ENCODE measurements at places on chromosomes 1 and 21. TPM values are rescaled to one million over a fixed set of nuclear protein-coding genes. Genes with fewer than 3 reads are reported as not detected.
A peak's percentile ranks its signal among the peaks of the same experiment; 100 is the strongest.

GRCh38 chr1:246836209-246836966, 95.4 kb downstream of the AHCTF1 start:
- no peaks in the 10 kb centered on the region for H3K4me1 ChIP-seq
- DNase-seq, result no peak
- no peak overlapping the region for H3K4me3 ChIP-seq
- no peak overlapping the region for H3K27ac ChIP-seq

DNA sequence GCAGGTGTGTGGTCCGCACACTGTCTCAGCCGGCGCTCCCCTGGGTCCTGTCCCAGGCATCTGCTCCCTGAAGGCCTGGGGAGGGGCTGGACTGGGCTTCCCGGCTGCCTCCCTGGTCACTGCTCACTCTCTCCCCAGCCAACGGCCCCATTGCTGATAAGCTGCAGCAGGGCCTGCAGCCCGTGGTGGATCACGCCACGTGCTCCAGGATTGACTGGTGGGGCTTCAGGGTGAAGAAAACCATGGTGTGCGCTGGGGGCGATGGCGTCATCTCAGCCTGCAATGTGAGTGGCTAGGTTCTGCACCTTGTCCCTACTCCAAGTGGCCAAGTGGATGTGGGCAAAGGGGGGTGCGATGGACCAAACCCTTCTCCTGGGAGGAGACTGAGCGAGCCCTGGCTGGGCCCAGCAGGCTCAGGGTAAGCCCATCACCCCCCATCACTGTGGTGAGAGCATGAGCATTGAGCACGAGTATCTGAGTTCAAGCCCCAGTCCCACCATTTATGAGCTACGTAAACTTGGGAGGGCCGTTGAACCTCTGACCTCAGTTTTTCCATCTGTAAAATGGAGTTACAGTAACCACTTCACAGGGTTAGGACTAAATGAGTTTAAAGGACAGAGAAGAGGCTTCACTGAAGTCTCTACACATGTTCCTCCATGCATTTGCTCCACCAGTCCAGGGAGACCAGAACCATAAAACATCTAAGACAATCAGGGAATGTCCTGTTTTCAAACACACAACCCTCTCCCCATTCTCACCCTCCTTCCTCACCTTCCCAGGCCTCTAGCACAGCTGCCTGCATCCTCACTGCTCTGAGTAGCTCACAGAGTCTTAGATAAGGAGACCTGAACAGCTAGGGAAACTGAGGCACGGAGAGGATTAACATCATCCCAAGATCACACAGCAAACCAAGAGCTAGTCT, 6.5 kb downstream of the CTRC start:
- H3K4me3 ChIP-seq, result peak overlapping the region; percentile 34
- peaks cover 4% of the 10 kb centered on the region for H3K4me1 ChIP-seq
- peaks cover 2% of the 10 kb centered on the region for H3K27me3 ChIP-seq
- DNase-seq, result peak; percentile 67
- no peak overlapping the region for H3K27ac ChIP-seq

DNA sequence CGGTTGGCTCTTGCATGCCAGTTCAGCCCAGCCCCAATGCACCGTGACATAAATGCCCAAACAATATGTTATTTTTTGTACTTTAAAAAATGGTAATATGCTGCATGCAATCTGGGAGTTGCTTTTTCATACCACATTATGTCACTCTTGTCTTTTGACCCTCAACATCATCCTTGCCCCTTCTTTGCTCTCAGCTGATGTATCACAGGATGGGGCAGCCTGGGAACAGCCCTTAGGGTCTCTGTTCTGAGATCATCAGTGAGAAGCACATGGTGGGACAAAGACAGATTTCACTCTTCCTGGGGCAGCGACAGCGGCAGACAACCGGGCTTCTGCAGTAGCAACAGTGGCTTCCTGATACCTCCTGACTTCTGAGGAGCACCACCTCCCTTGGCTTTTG, 79.5 kb downstream of the SETD4 start:
- H3K4me3 ChIP-seq, result no peak overlapping the region
- DNase-seq, result no peak
- H3K27me3 ChIP-seq, result peaks cover 2% of the 10 kb centered on the region
- H3K4me1 ChIP-seq, result no peaks in the 10 kb centered on the region

SLFNL1 gene
- total RNA-seq, result 0.20 TPM

RIPK4 gene
- 2.9 TPM for total RNA-seq

DNA sequence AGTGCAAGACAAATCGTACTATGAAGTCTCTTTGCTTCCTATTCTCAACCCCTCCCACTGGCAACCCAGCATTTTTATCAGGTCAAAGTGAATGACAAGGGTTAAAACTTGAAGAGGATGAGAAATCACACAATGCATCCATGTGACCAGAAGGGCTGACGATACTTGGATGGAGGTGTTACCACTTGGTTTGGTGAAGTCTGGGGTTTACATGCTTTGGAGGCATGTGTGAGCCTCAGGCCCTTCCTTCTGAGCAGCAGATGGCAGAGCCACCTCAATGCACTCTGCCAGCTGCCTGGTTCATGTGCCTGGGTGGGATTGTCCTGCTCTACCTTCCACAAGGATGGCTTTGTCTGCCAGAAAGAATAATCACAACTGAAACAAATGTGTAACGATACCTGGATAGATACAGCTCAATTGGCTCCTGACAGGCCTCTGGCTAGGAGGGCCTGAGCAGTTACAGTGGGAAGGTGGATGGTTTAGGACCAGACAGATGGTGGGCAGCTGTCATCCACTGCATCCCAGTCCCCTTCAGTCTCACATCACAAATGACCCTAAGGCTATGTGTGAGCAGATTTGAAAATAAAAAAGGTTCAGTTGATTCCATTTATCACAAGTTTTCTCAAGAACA, 51.5 kb upstream of the CNIH3 start:
- H3K4me1 ChIP-seq, result peaks cover 23% of the 10 kb centered on the region
- peaks cover 17% of the 10 kb centered on the region for H3K36me3 ChIP-seq
- peaks cover 7% of the 10 kb centered on the region for H3K27me3 ChIP-seq
- peak overlapping the region; percentile 82 for H3K27ac ChIP-seq
- H3K4me3 ChIP-seq, result peak overlapping the region; percentile 34

CNR2 gene
- not detected for total RNA-seq

DNA sequence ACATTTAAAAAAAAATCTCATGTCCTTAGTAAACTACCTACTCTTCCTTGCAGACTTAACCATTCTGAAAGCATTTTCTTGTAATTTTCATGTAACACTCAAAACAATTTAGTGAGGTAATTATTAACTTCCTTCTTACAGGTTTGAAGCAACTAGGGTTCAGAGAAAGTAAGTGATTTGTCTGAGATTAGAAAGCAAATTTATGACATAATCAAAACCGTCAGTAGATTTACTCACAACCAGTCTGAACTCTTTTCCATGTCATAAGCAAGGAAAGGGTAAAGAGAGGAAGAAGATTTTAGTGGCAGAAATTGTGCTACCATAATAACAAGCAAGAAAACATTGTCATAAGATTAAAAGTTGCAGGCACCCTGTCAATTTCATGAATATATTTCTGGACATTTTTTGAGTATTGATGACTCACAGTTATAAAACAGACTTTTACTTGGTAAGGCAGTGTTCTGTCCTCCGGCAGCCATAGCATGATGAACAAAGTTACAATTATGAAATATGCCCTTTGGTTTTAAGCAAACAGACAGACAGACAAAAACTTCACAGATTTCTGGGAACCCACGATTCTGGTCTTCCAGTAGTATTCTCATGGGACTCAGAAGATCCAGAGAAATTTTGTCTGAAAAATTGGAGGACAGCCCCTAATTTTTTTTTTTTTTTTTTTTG, 707.2 kb downstream of the RWDD3 start:
- DNase-seq, result no peak
- no peaks in the 10 kb centered on the region for H3K27me3 ChIP-seq
- H3K27ac ChIP-seq, result no peak overlapping the region
- no peaks in the 10 kb centered on the region for H3K36me3 ChIP-seq
- no peak overlapping the region for H3K4me3 ChIP-seq

PLA2G2D gene
- not detected for total RNA-seq

DNA sequence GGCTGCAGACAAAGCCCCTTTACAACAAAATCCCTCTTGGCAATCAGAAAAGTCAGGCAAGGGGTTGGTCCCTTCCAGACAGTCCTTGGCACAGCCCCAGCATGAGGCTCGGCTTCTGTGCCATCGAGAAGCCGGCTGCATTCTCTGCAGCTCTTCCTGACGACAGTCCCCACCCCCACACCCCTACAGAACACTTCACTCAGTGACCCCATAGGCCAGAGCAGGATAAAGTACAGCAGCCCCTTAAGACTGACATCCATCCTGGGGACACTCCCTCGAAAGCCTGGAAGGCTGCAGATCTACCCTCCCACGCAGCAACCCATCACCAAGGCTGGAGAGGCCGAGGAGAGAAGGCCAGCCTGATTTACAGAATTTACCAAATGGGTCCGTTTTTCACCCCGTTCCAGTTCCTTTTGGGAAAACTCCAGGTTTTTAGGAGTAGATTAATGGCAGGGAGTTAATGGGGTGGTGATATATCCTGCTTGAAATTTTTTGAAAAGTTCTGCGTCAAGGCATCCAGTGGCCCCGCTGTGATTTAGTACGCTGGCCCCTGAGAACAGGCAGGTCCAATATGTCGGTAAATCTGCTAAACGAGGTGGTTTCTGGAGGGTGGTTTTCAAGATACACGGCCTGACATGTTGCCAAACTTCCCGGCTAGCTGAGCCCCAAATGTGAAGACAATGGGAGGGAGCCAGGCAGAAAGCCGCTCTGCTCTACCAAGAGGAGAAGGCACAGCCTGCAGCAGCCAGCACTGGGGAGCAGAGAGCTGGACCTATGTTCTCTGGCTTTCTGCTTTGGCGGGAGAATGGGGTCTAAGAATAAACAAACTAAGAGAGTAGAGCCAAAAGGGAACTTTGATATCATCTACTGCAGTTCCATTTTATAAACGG, 81.7 kb downstream of the SSBP3 start:
- no peaks in the 10 kb centered on the region for H3K36me3 ChIP-seq
- DNase-seq, result no peak
- H3K27me3 ChIP-seq, result peaks cover 36% of the 10 kb centered on the region
- peak overlapping the region; percentile 84 for H3K4me3 ChIP-seq

- H3K36me3 ChIP-seq, result no peaks in the 10 kb centered on the region
- H3K4me1 ChIP-seq, result peaks cover 7% of the 10 kb centered on the region
- no peak overlapping the region for H3K27ac ChIP-seq
- H3K4me3 ChIP-seq, result peak overlapping the region; percentile 3
Measured at GRCh38 chr1:26318338-26319064, 743 bp downstream of the CD52 start.

DNA sequence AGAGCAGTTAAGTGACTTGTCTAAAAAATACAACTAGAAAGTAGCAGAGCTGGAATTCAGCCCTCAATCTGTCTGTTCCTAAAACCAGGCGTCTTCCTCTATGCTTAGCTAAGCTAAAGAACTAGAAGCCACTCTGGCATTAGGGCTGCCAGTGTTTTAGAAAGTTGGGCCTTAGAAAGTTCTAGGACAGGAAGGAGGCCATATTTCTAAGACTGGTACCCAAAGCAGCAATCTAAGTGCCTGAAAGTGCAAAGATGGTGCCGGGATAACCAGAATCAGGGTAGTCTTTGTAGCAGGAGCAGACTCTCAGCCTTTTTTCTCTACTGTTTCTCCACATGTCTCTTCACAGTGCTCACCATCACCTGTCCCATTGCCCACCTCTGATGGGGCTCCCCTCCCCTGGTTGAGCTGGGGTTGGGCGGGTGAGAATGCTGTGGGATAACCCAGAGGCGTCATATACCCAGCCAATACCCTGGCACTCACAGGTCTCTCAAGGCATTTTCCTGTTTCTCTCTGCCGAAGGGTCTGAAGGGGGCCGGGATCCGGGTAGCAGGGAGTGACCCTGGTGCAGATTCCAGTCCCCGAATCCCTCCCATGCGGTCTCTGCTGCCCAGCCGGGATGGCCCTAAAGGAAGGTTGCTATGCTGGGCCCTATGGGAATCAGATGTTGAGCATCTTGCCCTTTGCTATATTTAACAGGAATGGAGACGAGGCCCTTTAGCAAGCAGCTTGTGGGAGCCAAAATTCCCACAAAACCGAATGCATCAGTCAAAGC, 1.1 kb upstream of the RCSD1 start:
- H3K27me3 ChIP-seq, result peaks cover 15% of the 10 kb centered on the region
- no peaks in the 10 kb centered on the region for H3K36me3 ChIP-seq
- no peak for DNase-seq
- peaks cover 10% of the 10 kb centered on the region for H3K4me1 ChIP-seq

DNA sequence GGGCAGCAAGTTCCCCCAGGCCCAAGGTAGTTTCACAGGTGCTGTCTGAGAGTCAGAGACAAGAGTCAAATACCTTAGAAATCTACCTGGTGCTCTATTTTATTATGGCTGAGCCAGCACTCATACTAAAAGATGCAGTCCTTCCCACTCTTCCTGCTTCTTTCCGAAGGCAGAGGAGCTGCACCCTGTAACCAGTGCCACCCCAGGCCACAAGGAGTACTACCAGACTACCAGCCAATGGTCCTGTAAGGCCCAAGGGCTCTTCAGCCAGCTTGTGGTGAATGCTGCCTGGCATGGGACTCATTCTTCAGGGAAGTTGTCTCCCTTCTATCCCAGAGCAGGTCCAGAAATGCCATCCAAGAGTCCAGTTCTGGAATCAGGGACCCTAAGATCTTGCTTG, 203.8 kb upstream of the DUSP10 start:
- H3K36me3 ChIP-seq, result peaks cover 18% of the 10 kb centered on the region
- peaks cover 2% of the 10 kb centered on the region for H3K27me3 ChIP-seq
- H3K27ac ChIP-seq, result no peak overlapping the region
- DNase-seq, result no peak
- no peaks in the 10 kb centered on the region for H3K4me1 ChIP-seq
- no peak overlapping the region for H3K4me3 ChIP-seq

GPR25 gene
- total RNA-seq, result not detected

Measured in glutamatergic neuron (in vitro differentiated cells).